ENCODE measurements at places on chromosomes 7 and 10.

DNA sequence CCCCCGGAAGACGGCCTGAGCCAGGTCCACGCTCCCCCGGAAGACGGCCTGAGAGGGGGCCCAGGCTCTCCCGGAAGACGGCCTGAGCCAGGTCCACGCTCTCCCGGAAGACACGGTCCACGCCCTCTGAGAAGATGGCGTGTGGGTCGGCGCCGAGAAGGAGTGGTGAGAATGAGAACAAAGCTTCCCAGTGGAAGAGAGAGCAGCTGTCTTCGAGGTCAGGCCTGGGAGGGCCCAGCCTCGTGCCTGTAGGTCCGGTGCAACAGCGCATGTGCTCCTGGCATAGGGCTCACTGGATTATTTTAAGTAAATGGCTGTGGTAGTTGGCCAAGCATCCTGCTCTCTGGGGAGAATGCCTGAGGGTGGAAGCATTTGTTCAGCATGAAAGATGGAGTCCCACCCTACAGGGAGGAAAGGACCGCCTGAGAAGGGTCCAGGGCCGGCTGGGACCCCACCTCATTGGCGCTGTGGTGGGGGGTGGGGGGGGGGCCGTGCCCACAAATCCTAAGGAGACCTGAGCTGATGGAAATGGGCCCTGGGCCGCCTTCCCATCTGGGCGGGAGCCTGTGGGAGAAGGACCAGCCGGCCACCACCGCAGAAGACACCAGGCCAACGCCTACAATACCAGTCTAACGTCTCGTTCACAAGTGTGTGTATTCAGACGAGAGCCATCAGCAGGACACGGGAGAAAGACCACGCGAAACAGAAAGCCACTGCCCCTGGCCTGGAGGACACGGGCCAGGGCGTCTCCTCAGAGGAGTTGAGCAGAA is 210.0 kb downstream of the WDR37 start:
- no peak for DNase-seq

GRCh38 chr10:123462246-123462645 is 203.9 kb upstream of the GPR26 start:
- DNase-seq = no peak

DNA sequence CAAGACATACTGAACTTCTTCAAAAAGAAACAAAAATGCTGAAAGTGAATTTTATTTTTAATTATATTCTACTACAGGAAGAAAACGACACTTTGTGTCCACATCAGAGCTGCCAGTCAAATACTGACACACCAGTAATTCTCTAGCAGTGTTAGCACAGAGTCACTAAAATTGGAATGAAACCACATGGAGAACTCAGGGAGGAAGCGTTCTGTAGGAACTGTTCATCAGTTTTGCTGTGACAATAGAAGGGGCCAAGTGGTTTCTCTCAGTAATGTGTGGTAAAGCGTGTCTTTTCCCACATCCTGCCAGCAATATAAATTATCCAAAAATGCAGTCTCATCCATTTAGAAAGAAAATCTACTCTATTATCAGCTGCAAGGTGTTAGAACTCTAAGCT is 683.3 kb downstream of the GRM8 start:
- DNase-seq = peak; percentile 31

- no peak for DNase-seq
Observed at GRCh38 chr10:4662576-4663161, 163.3 kb upstream of the AKR1E2 start.

DNA sequence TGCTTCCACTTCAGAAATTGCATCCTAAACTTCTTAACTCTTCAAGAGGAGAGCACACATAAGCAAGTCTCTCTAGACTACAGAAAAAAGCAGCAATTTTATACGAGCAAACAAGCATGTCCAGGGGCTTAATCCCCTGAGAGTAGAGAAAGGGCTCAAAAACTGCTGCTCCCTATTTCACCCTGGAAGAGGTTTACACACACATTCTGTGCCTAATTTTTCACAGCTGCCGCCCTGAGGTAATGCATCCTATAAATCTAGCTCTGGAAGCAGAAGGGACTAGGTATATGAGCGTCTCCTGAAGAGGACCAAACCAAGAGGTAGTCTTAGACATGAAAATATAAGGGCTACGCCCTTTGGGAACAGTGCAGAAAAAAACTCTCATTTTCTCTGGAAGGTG is 73.1 kb downstream of the CRPPA start:
- no peak for DNase-seq

DNA sequence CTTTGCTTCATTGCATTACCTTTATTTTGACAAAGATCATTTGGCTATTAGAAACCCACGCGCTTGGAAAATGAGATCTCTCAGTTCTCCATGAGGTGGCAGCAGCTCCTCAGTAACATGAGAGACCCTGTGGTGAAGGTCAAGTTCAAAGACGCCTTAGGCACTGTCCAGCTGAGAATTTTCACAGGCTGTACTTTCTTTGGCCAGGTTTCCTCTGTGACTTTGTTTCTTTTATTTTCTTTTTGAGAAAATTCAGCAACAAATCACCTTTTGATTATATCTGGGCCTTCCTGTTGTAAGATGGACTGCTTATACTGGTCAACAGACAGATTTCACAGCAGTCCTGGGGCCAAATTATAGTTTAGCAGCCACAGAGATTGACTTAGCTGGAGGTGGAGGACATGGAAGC is 54.5 kb downstream of the RAB18 start:
- DNase-seq = peak; percentile 56

DNA sequence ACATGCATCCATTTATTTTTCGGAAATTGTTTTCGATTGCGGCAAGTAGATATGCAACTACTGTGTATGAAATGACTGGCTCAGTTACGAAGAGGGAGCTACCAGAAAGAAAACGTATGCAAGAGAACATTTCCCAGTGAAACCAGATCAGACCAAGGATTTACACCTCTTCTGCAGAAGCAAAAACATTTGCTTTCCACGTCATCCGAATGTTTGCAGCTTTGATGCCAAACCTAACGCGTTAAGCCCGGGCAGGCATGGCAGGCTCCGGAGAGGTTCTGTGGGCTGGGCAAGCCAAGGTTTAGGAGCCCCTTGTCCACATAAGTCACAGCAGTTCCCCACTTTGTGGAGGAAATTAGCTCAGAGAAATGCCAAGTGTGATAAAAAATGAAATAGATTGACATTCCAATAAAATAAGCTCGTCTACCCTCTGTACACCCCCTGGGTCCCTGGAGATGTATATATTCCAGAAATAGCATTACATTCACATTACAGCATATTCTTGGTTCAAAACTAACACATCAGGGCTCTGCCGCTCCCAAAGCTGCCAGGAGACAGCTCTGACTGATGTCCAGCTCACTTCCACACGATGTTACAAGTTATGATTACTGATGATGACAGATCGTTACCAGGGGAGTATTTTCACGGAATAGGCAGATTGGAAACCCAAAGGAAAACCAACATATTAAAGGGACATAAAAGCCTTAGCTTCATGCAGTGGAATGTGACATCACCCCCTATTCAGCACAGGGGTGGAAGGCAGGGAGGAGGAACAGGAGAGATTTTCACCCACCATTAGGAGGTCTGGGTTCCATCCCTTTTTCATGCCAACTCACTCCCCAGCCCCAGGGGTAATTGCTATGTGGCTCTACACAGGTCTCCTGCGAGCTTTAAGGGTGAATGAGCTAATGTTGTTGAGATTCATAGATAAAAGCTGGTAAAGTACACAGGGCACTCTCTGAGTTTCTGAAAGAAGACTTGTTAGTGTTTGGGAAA is 81.5 kb downstream of the LYZL1 start:
- DNase-seq = peak; percentile 83

GRCh38 chr10:114172216-114172615 is 1.8 kb downstream of the CCDC186 start:
- DNase-seq = no peak

DNA sequence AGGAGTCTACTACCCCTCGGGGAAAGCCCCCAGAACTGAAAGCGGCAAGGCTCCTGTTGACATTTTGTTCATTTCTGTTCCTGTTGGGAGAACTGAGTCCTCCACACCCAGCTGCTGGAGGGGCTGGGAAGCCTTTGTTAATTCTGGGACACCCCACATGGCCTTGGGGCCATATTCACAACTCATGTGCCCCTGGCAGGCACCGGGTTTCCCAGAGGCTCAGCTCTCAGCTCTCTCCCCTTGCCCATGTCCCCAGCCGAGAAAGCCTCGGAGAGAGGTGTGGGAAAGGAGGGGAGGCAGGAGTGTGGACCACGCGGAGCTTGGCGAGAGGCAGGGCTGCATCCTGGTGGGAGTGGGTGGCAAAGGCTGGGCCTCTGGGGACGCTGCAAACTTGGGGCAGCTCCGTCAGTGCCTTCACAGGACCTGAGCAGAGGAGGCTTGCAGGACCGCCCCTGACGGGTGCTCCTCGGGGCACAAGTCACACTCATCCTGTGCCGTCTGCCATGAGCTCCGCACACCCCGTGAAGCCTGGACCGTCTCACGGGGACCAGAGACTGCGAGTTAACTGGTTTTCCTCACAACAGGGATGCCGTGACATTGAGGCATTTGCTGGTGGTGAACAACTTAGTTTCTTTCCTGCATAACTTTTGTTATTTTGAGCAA is 140.9 kb downstream of the DNAJB6 start:
- no peak for DNase-seq

DNA sequence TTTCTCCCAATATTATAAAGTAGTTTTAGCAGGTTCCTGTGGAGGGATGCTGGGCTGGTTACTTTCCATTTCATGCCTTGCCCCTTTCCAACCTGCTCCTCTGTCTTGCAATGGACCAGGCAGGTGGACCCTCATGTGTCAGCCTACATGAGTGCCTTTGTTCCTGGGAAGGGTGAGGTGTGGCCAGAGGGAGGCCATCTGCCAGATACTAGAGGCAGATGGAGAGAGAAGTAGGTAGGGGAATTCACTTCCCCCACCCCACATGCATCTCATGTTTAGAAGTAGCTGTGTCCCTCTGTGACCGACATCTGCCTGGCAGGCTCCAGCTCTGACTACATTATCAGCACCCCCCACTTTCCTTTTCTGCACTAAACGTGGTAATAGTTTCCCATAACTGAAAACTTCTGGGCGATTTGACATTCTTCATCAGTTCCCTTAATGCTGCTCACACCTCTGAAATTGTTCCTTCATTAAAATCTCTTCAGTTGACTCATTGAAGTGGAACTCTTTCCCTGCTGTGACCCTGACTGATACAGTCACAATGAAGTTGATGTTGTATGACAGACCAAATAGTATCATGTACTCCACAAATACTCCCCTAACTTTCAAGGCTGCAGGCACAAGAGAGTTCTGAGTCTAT is 396.3 kb upstream of the FZD8 start:
- no peak for DNase-seq

DNA sequence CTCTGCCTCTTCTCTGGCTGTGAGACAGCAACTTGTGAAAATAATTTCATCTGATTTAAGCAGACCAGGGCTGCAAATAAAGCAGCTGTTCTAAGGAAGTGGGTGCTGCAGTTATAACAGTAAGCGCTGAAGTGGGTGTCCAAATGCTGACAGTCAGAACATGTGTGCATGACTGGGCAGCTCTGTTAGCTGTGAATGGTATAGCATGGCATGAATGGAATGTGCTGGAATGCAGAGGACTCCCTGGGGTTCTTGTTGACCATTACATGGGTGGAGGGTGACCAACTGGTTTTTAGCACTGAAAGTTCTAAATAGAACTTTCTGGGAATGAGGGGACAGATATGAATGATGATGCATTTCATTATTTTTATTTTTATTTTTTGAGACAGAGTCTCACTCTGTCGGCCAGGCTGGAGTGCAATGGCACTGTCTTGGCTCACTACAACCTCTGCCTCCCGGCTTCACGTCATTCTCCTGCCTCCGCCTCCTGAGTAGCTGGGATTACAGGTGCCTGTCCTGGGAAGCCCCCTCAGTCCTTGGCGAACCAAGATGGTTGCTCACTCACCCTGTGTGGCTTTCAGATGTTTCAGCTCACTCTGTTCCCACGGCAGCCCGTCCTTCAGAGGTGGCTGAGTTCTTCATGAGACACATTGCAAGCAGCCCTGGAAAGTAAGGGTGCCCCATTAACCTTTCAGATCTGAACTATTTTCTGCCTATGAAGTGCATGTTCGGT is 319.8 kb upstream of the PHYHIPL start:
- peak; percentile 97 for DNase-seq

- peak; percentile 12 for DNase-seq
Observed at GRCh38 chr7:67470256-67470751, 473.7 kb downstream of the TYW1 start.

DNA sequence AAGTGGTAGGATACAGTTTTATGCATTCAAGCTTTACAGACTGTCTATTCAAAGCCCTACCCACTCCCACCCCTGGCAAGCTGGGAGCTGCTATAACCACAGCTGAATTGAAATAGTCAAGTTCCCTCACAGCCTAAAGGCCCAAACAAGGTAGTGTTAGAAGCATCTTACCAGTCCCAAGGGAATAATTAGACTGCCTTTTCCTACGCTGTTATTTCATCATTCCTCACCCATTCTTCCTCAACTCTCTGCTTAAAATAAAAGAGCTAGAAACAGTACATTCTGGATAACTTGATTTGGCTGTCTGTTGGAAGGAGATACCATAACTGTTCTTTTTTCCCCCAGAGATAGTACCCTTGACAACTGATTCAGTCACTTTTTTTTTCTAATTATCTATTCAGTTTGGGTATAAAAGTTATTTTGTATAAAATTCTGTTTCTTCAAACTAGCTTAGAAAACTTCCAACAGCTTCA is 54.0 kb downstream of the RAPGEF5 start:
- DNase-seq = peak; percentile 52

DNA sequence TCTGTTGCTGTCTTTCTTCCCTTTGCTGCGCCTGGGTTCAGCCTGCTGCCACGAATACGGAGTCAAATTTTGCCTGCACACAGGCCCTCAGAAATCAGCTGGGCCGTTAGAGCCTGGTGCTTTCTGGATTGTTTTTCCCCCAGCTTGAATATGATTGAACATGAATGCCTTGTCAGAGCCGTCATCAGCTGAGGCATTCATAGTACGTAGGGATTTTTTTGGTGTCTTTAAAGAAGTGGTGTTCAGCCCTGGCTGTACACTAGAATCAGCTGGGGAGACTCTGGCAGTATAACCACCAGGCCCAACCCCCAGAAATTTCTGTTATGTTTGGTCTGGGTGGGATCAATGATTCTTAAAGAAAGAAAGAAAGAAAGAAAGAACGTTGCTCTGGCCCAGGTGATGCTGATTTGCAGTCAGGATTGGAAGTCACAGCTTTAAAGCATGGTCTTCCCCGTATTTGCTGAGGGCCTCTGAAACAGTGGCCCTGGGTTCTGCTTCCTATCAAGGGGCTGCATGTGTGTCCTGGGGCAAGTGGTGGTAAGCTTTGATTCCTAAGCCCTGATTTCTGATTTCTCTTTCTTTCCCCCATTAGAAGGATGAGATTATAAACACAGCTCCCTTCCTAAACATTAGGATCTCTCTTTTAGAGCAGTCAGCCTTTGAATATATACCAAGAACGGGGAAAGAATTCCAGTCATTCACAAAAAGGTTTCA is 24.7 kb downstream of the NUB1 start:
- peak; percentile 48 for DNase-seq

GRCh38 chr7:93442478-93443224 is 131.9 kb downstream of the CALCR start:
- DNase-seq = peak; percentile 23

- DNase-seq = no peak
Observed at GRCh38 chr7:138515001-138515528, 55.0 kb downstream of the TRIM24 start.

DNA sequence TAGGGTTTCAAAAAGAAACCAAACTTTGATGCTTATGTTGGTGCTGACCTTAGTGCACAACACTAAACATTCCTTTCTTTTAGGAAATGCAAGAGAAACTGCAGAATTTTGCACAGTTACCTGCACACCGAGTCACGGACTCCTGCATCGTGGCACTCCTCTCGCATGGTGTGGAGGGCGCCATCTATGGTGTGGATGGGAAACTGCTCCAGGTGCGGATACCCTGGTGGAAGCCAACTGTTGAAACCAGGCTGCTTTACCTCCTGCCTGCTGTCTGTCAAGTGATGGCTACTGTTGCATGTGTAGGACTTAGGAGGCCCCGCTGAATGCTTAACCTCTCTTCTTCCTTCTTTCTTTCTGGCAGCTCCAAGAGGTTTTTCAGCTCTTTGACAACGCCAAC is 11.7 kb downstream of the CASP2 start:
- no peak for DNase-seq

Measured in fibroblast of upper back skin (primary cell).